ENCODE measurements at places on chromosomes 5 and 9.

DNA sequence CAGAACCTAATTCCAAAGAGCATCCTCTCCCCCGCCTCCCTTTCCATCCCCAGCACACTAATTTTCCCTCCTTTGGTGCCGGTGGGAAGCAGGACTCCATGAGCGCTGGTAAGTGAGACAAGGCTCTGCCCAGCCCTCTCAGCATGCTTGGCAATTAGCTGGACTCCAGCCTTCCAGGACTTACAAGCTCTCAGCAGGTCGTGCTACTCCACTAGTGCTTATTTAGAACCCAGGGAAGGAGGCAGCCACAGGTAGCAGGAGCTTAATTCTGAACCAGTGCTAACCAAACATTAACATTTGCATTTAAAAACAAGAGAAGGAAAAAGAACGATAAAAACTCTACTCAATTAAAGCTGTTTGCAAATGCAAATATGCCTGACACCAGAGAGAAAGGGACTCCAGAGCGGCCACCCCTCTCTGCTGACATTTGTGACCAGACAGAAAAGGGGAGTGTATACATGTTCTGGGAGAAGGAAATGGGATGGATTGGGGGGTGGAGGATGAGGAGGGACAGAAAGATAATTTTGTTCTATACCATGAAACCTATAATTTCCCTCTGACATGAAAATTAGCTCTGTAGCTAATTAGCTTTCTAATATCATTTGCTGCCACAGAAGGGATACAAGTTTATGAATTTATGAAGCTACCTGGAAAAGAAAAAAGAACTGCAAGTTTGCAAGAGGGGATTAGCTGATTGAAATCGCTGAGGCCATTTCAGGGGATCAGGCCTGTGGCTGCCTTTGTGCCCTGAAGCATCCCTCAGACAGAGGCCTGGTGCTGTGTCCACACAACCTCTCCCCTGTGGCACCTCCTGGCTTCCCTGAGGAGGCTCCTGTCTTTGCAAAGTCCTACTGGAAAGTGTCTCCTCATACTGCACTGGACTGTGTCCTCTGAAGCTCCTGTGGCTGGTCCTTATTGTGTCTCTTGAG, 266.3 kb downstream of the SEC61B start:
- DNase-seq, result no peak

DNA sequence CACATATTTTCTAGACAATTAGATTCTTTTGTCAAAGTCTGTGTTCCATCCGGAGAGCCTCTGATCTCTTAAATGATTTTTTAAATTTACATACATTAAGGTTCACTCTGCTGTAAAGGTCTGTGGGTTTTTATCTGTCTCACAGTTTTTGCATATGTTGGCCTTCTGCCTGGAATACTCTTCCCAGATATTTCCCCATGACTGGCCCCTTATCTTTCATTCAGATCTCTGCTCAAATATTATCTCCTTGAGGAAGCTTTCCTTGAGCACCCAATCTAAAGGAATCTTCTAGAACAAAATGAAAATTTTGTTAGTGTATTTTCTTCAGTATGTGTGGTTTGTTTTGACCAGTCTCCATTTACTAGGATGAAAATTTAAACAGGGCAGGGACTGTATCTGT, 26.3 kb downstream of the FAF2 start:
- DNase-seq, result peak; percentile 57

- DNase-seq, result no peak
These were observed 70.9 kb downstream of the GAPVD1 start for GRCh38 chr9:125332527-125332926.

DNA sequence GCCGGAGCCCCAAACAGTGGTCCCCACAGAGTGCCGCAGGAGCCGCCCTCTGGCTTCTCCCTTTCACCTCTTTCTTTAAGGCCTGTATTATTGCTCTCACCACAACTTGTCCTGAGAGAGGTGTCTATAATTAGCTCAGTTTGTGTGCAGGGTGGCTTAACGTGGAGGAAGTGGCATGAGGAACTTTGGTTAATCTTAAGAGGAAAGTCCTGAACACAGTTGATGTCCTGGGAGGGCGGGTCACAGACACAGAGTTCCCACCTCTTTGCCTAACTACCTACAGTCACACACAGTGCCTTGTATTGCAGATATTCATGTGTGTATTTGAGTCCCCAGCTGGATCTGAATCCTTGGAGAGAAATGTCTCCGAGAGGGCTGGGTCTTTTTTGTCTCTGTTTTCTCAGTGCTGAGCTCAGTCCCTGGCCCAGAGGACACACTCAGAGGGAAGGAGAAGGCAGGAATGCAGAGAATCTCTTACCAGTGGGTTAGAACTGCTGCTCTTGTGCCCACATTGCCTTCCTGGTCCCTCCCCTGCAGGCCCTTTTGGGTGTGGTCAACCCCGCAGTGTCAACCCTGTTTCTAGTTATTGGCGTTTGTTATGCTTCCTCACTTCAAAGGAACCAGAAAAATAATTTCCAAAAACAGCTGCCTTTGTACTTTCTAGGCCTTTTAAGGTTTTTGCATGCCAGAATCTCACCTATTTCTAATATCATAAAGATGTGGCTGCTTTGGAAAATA, 392.5 kb downstream of the KDM4C start:
- no peak for DNase-seq

DNA sequence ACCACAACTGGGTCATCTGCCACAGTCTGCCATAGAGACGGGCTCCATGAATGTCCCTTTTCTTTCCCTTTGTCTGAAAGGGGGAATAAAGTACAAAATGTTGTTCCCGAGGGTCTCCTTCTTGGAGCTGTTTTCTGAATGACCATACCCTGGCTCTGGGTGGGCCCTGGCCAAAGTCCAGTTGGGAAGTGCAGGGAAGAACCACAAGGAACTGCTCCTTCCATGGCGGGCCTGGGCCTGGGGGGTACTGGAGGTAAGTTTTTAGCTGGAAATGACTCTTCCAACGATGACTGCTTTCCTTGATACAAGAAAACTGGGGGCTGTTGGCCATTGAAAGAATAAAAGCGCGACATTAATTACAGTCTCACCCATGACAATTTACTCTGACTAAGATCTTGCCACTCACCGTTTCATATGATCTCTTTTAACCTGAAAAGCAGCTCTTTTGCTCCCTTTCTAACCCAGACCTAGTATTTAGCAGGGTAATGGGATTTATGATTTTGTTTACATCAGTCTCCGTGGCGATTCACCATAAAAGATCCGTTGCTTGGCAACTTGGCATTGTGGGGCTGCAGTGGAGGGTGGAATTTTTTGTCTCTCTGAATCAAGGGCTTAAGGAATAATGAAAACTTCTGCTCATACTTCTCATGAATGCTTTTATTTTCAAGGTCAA, 89.2 kb upstream of the PTCH1 start:
- no peak for DNase-seq

DNA sequence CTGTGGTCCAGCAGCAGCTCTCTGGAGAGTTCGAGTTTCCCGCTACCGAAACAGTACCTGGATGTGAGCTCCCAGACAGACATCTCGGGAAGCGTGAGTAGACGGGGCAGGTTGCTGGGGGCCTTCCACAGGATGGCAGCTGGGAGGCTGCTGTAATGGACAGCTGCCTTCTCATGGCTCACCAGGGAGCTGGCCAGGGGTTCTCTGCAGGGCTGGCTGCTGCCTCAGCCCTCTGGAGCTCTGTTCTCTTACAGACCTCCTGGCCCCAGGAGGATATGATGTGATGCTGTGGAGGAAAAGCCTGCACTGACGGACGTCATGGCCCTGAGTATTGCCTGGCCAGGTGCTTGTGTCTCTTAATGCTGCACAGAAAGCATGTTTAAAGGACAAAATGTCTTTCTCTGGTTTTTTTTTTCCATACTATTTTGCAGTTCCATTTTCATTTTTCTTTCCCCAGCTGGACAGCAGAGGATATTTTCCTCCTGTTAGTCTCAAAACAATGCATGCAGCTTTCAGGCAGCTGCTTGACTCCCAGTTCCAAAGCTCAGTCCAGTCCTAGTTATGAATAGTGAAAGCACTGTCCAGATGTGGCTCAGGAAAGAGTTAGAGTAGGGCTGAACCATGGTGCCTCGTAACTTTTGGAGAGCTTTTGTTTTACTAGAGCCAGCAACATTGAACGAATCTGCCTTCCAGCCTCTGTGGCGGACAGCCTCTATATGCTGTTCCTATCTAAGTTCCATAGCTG, 77.5 kb upstream of the RARS1 start:
- peak; percentile 52 for DNase-seq

GRCh38 chr9:137498720-137499150, 39.6 kb upstream of the NSMF start:
- no peak for DNase-seq

GRCh38 chr5:12277504-12278192, 373.4 kb upstream of the CTNND2 start:
- no peak for DNase-seq

- DNase-seq, result peak; percentile 27
These were observed 86.7 kb upstream of the SLC30A5 start for GRCh38 chr5:69007163-69007562.

GRCh38 chr5:96235008-96235910, 197.8 kb downstream of the PCSK1 start:
- peak; percentile 61 for DNase-seq

DNA sequence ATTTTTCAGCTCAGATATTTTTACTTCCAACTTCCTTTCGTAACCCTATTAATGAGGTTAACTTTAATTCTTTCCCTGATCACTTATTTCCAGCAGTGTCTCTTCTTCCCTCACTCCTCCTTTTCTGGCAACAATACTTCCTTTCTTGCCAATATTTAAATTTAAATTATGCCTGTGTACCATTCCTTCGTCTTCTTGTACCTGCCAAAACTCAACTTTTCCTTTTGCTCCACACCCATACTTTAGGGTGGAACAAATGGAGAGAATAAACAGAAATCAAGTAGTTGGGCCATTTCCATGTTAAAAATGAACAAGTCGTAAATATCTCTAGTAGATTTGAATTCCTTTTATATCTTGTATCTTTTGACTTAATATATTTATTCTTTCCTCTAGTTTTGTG, 66.0 kb downstream of the FER start:
- DNase-seq, result no peak

GRCh38 chr5:18023986-18024385, 389.7 kb downstream of the TAF11L14 start:
- no peak for DNase-seq

GRCh38 chr9:121495976-121496375, 3.7 kb downstream of the GGTA1 start:
- no peak for DNase-seq

DNA sequence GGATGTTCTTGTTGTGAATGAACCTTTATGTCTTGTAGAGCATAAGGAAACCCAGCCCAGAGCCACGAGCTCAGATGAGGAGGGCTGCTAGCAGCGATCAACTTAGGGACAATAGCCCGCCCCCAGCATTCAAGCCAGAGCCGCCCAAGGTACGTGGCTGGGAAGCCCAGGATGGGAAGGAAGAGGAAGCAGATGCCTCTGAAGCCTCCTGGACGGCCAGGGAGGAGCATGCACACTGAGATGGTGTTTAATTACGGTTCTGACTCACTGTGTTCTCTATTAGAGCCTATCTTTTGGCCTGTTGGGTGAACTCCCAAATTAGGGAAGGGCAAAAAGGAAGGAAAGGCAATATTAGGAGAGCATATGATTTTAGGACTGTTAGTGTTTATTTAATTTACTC, 75.3 kb downstream of the TJP2 start:
- peak; percentile 4 for DNase-seq

GRCh38 chr5:126746290-126746689, 30.6 kb upstream of the LMNB1 start:
- no peak for DNase-seq

DNA sequence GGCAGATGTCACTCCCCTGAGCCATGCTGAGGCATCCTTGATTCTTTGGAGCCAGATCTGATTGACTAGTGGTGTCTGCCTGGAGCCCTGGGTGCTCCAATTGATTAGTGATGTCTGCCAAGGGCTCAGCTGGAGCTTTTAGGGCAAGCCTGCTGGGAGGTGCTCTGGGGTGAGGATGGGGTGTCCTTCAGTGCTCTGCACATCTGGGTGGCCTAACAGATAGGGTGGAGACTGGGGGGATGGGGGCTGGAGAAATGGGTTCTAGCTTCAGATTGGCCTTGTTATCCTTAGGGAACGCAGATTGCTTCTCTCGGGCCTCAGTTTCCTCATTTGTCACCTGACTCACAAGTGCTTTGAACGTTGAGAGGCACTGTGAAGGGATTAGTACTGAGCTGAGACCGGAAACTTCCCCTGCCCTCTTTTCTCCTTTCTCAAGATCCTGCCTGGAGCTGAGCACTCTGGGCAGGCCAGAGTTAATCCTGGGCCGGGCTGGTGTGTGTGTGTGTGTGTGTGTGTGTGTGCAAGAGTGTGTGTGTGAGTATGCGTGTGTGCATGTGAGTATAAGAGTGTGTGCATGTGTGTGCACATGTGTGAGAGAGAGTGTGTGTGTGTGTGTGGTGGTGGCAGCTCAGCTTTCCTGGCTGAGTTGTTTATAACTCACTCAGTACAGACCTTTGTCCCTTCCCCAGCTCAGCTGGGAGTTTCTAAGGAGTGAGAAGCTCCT, 5.6 kb upstream of the IER5L start:
- DNase-seq, result no peak

Data from fibroblast of upper back skin (primary cell).